Heart left ventricle (tissue), 16 donors: ENCODE measurements at places on chromosomes 6 and 20. TPM values are rescaled to one million over a fixed set of nuclear protein-coding genes. Genes with fewer than 3 reads are reported as not detected.

DNA sequence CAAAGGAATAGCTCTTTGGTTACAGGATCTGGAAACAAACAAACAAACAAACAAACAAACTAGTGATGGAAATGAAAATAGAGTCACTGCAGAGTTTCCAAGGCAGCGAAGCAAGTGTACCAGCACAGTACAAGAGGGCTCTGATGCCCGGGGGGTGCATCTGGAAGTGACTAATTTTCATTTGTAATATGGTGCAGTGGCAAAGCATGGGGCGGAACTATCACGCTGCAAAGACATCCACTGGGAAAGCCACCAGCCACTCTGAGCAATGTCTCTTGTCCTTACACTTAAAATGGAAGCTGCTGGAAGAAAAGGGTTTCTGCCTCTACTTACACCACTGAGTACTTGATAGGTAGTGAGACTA lies 44.4 kb upstream of the NEDD9 start:
- DNase-seq: no peak

GRCh38 chr6:134684423-134684795 lies 265.5 kb downstream of the ALDH8A1 start:
- DNase-seq: no peak

GRCh38 chr6:26323525-26324294 lies 41.3 kb upstream of the BTN3A2 start:
- no peak for DNase-seq

- DNase-seq: no peak
Measured at GRCh38 chr6:135393289-135393688, 104.3 kb downstream of the AHI1 start.

The NRN1 gene
- 10.5 TPM for polyA plus RNA-seq
